ENCODE measurements at places on chromosomes 1 and 21.

DNA sequence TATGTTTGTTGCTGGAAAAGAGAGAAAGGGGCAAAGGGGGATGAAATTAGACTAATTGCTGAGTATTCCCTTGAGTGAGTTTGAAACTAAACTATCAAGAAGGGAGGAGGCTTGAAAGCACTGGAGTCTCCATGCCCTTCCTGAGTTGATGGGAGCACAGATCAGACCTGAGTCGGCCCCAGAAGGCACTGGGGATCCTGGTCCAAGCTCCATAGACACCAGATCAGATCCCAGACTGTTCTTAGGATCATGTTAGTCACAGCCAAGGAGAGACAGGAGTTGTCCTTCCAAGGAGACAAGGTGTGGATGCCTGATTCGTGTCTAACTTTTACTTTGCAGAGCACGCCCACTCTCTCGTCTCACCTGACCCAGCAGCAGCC lies 152.3 kb downstream of the NR5A2 start:
- DNase-seq = no peak

- no peak for DNase-seq
These were observed 57.5 kb downstream of the PRKCZ start for GRCh38 chr1:2107586-2108212.

- DNase-seq = no peak
These were observed 81.4 kb upstream of the SPAG17 start for GRCh38 chr1:118266436-118266835.

DNA sequence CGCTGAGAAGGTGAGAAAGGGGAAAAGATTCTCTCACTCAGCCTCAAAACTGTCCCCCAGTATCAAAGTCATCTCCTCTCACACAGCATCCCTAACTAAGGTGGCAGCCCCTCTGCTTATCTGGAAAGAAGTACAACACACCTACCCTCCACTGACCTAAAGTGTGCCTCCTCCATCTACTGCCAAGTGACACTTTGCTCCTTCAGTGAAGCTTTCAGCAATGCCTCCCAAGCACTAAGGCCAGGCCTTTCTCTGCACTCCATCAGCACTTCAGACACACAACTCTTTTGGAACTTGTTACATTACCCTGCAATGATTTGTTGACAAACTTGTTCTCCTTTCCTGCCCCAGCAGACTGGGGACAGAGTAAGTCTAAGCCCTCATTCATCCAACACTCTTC lies 1.4 kb downstream of the SH3BP5L start:
- DNase-seq = no peak

- DNase-seq = no peak
These were observed 18.3 kb upstream of the SHCBP1L start for GRCh38 chr1:182971219-182971618.

GRCh38 chr1:160745551-160745950 lies 6.5 kb downstream of the SLAMF7 start:
- no peak for DNase-seq

GRCh38 chr1:113542221-113542701 lies 151.9 kb downstream of the MAGI3 start:
- no peak for DNase-seq

DNA sequence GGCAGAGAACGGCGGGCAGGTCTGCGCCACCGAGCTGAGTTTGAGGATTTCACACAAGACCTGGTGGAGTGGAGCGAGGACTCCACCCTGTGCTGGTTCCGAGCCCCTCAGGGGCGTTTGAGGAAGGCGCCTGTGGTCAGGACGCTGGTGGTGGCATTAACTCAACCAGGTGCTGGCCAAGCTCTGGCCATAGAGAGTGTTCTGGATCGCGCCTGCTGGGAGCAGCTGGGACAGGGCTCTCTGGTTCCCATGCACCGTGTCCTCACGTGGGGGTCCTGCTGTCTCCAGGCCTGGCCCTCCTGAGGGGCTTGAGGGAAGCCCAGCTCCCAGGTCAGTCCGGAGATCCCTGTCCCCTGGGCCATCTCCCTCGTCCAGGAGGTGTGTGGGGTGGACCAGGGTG lies 24.8 kb upstream of the TTC34 start:
- no peak for DNase-seq

GRCh38 chr1:225777583-225778336 lies at the start of gene SRP9:
SRP9 (plus strand) TSS chr1:225777826; CDS start chr1:225777941, 115 bp downstream.
- DNase-seq = peak; percentile 99

GRCh38 chr1:232726048-232726779 lies 79.0 kb upstream of the MAP10 start:
- DNase-seq = no peak

- DNase-seq = no peak
These were observed 7.5 kb upstream of the GPR153 start for GRCh38 chr1:6268415-6268814.

- DNase-seq = no peak
These were observed 240.4 kb downstream of the NFIA start for GRCh38 chr1:61322769-61323168.

GRCh38 chr1:216984536-216984935 lies 261.3 kb upstream of the ESRRG start:
- no peak for DNase-seq

GRCh38 chr21:38667291-38667870 lies 138.3 kb upstream of the ETS2 start:
- no peak for DNase-seq

- DNase-seq = no peak
These were observed 372.1 kb downstream of the PTPRC start for GRCh38 chr1:199010933-199011332.
